CD4-positive, alpha-beta T cell (primary cell): ENCODE measurements at places on chromosomes 7 and 10. TPM values are rescaled to one million over a fixed set of nuclear protein-coding genes. Genes with fewer than 3 reads are reported as not detected.

Gene SH2B2
- total RNA-seq = 0.95 TPM

Gene SEMA3C
- total RNA-seq = 0.08 TPM

- no peaks in the 10 kb centered on the region for H3K27me3 ChIP-seq
- peaks cover 46% of the 10 kb centered on the region for H3K4me1 ChIP-seq
- peak; percentile 51 for DNase-seq
- H3K27ac ChIP-seq = no peak overlapping the region
- no peaks in the 10 kb centered on the region for H3K36me3 ChIP-seq
Measured at GRCh38 chr7:148700661-148701064, 2.0 kb downstream of the CUL1 start.

Gene MYL10
- total RNA-seq = not detected

DNA sequence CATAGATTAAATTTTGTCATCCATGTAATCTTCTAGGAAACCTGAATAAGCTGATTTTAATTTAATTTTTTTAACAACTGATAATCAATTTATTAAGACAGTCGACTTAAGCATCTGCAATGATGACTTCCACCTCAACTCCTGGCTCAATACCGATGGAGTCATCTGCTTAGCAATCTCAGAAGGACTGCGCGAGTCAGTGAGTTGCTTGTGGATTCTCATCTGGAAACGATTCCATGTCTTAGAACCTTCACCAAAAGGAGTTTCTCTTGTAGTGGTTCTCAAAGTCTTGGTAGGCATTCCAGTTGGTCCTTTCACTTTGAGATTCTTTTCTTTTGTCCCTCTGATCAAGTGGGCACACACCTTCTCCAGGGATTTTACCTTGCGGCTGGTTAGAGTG is 85.5 kb downstream of the XRCC2 start:
- no peak overlapping the region for H3K27ac ChIP-seq
- no peaks in the 10 kb centered on the region for H3K36me3 ChIP-seq
- DNase-seq = no peak
- no peaks in the 10 kb centered on the region for H3K4me1 ChIP-seq
- H3K4me3 ChIP-seq = no peak overlapping the region

Gene CALHM3
- total RNA-seq = not detected

DNA sequence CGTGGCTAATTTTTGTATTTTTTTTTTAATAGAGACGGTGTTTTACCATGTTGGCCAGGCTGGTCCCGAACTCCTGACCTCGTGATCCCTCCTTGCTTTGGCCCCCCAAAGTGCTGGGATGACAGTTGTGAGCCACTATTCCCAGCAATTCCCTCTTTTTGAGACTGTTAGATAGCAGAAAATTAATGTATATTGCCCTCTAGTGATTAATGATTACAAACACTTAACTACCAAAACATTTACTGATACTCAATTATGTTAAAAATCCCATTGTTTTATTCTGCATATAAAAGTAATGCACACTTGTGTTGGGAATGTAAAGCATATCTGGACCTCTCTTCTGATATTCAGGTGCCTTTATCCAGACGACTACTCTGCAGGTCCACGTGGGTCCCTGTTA is 41.2 kb upstream of the COBL start:
- H3K4me1 ChIP-seq = no peaks in the 10 kb centered on the region
- H3K4me3 ChIP-seq = no peak overlapping the region
- no peak overlapping the region for H3K27ac ChIP-seq
- no peak for DNase-seq
- H3K27me3 ChIP-seq = peaks cover 2% of the 10 kb centered on the region
